Stimulated activated CD8-positive, alpha-beta memory T cell treated with anti-CD3 and anti-CD28 coated beads, Interleukin-4, amount 100 ng/mL, for 48 hours (primary cell): ENCODE measurements at places on chromosomes 12 and 14.

GRCh38 chr12:88406905-88407304 is 173.4 kb downstream of the KITLG start:
- no peak for DNase-seq

DNA sequence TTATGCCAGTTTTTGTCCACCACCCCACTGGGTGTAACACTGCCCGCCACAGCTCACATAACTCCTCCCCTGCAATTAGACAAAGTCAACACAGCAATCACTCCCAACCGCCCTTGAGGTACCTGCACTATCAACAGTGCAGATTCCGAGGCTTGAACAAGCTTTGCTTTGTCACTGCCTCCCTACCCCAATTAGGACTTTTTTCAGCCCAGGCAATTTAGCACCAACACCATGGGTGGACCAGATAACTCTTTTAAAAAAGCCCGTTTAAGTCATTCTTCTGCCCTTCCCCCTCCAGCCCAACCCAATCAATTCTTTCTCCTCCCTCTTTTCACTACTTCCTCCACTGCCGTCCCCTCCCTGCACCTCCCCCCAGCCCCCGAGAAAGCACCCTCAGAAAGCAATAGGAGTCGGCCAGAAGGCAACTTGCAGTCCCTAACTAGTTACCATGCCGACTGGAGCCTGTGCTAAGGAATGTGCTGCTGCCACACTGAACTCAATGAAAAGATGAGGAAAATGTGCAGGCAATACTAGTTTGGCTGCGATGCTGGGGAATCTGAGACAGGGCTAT is 45.7 kb upstream of the OTX2 start:
- DNase-seq: no peak

DNA sequence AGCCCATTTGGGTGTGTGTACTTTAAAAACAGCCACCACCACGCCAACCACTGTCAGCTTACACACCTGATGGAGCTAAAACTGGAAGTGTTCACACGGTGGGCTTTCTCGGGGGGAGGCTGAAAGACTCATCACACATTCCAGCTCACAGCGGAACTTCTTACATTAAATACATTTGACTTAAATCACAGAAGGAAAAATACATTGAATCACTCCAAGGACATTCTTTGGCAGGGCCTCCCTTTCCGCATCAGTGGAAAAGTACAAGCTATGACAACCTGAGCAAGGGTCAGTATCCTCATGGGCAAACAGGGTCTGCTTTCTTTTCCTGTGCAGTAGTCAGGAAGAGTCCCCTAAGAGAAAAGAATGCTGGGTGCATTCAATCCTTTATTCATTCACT is 31.0 kb upstream of the TC2N start:
- DNase-seq: no peak

DNA sequence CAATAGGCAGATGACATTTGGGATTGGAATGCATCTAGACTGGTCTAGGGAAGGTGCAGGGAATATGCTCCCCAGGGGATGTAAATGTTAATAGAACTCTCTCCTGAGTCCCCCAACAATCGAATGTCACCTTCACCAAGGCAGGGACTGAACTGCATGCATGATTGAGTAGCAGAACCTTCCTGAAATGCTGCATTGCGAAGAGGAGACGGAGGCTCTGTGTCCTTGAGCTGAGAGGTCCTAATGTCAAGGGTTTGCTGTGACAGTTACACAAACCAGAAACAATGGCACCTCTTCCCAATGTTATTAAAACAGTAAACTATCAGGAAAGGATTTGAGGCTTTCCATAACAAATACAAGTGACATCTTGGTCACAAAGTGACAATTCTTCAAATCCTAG is 117.5 kb upstream of the SFSWAP start:
- no peak for DNase-seq

GRCh38 chr12:93325855-93326254 is 51.9 kb upstream of the NUDT4 start:
- DNase-seq: no peak
